ENCODE measurements at places on chromosomes 7 and 10. TPM values are rescaled to one million over a fixed set of nuclear protein-coding genes. Genes with fewer than 3 reads are reported as not detected.

Gene GDF2
- not detected for total RNA-seq

Gene TUBB8
- not detected for total RNA-seq

Gene ST8SIA6
- not detected for total RNA-seq

Gene TDRD1
- total RNA-seq, result 1.7 TPM

Gene ZNF722
- total RNA-seq, result not detected

Gene SPDYE5
- total RNA-seq, result not detected

Gene SLC39A12
- total RNA-seq, result not detected

Gene CPA4
- 1.3 TPM for total RNA-seq

Gene ANXA8L1
- total RNA-seq, result not detected

Gene MYO3A
- total RNA-seq, result not detected

Gene SIRT1
- total RNA-seq, result 8.5 TPM

Gene PARG
- total RNA-seq, result 12.0 TPM

Gene MMD2
- not detected for total RNA-seq

Gene NRAP
- total RNA-seq, result not detected

Gene ZNF518A
- total RNA-seq, result 5.9 TPM

Gene PLAC9
- 116 TPM for total RNA-seq
